ENCODE measurements at places on chromosomes 1 and 21.

- peak; percentile 35 for DNase-seq
These were observed 709 bp downstream of the GART start for GRCh38 chr21:33541105-33541711.

- DNase-seq: peak; percentile 68
These were observed 6.9 kb downstream of the ANKRD35 start for GRCh38 chr1:145878724-145879123.

- no peak for DNase-seq
These were observed 175.5 kb downstream of the CYYR1 start for GRCh38 chr21:26397545-26397944.

GRCh38 chr1:98386675-98387440, 274.7 kb upstream of the SNX7 start:
- DNase-seq: no peak

DNA sequence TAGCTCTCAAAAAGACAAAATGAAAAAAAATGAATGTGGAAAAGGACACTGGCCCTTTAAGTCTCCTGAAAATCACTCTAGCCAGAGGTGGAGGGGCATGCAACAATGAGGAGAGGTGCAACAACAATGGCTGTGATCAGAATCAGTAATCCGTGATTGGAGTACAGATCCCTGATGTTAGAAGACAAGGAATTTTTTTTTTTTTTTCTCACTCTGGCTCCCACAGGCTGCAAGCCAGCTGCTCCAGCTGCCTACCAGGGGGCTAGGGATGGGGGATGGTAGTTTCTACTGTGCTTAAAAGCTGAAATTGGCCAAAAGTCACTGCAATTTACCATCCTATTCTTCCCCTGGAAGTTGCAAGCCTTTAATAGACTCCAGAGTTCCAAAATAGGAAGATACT, 54.5 kb downstream of the STYXL2 start:
- no peak for DNase-seq

DNA sequence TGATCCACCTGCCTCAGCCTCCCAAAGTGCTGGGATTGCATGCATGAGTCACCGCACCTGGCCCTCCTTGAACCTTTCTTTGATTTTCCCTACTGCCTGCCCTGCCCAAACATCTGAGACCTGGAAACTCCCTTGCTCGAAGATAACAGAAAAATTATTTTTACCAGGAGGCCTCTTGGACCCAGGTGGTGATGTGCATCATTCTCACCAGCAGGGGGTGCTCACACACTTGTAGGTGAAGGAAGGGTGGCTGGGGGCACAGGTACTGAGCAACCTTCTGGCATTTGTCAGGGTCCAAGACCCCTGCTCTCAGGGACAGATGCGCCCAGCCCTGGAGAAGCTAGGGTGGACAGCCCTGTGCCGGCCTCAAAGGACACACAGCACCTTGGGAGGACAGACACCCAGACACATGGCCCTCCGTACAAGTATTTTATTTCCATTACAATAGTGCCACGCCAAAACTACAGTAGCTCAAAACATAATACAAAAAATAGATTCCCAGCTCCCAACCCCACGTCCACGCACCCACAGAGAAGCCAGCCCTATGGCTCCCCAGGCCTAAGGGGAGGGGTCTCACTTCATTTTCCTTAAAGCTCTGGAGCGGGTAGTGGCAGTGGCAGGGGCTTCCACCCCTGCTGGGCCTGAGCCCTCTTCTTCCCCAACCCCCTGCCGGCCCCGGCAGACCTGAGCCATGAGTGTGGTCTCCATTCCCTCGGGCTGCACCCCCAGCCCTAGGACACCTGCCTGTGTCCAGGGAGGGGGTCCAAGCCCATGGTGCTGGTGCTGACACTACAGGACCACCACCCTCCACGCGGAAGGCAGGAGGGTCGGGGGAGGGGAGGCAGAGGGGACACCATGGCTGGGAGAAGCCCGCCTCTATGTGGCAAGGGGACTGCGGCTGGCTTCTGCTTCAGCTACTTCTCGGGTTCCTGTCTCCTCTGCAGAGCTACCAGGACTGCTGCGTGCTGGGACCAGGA, 40.4 kb upstream of the EIF4G3 start:
- peak; percentile 58 for DNase-seq
